Stimulated activated naive B cell treated with anti-CD40 and anti-IgM and Interleukin-4, amounts not matched to agents 10 μg/mL and 1 μg/mL and 100 μg/mL, for 72 hours (primary cell): ENCODE measurements at places on chromosomes 7 and 10.

GRCh38 chr7:157318015-157318706 is 18.6 kb upstream of the DNAJB6 start:
- peak; percentile 35 for DNase-seq

DNA sequence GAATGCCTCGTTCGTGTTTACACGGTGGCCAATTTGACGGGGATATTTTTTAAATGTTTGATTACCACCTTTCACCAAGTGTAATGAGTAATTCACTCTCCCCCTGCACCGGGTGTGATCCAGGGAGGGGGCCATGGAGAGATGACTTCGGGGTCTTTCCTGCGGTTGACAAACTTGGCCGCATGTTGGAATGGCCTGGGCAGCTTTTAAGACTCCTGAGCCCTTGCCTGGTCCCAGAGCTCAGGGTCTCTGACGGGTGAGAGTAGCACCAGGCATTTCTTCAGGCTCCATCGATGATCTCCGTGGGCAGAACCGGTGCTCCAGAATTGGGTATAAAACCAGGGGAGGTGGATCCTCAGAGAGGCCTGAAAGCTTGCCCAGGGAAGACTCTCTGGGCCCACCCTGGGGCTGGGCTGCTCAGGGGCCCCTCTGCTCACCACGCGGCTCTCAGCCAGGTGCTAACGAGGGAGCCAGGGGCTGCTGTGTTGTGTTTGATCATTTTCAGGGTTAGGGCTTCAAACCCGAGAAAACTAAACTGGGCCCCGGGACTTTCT is 882 bp downstream of the ZNF282 start:
- DNase-seq = peak; percentile 8

DNA sequence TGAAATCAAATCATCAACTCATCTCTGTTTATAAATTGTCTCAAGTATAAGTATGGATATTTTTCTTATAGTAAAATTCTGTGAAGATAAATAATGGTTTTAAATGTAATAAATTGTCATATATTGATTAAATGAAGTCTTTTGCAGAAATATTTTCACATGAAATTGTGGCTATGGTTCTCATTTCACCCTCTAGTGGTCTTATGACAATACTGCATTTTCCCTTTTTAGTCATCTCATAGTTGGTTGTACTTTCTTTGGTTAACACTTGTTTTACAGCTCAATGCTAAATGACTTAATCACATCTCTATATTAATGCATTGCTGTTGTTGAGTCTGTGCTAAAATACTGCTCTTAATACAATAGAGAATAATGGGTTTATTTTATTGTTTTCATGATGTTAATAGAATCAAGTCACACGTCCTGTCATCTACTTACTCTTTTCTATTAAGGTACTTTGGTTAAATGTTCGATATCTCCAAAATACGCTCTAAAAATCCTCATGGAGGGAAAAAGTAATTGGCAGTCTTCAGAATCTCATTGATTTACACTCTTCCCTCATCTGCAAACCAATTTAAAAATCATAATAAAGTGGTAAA is 38.0 kb upstream of the CACNA2D1 start:
- DNase-seq = no peak

DNA sequence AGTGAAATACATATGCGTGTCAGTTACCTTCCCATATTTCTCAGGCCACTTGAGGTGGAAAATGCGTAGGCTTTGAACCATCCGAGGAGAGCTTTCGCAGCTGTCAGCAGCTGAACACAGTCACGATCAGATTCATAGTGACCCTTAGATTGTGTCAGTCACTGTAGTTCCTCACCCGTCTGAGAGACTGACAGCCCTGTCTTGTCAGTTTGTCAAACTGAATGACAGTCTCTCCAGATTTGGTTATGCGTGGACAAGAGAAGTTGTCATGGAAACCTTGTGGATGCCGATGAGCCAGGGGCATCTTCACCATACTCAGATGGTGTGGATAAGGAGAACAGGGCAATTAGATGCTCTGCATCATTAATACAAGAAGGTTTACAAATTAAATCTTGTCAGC is 546.3 kb downstream of the TYW1 start:
- DNase-seq = no peak

DNA sequence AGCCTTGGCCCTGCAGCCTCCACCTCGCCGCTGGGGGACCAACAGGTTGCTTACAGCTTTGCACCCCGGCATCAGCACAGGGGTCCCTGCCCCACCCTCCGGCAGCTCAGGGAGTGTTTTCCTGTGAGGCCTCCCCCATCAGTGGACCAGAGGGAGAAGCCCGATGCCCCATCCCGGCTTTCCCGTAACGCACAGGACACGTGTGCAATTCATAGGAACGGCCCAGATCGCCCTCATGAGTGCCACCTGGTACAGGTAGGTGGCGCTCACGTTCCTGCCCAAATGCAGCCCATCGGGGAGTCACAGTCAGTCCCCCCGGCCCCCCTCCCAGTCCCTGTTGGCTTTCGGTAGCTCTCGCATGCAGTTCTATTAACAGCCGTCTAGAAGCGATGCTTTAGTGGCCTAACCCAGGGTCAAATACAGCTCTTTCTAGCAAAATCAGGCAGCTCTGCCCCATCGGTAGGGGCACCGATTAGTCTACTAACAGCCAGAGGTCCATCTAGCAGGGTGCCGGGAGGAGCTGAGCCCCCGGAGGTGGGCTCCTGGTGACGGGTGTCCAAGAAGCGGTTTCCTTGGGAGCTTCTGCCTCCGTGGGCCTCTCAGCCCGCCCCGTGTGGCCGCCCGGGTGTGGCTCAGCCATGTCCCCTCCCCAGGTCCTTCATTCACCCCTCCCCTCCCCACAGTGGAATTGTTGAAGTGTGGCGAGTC is 48.4 kb upstream of the GTF2IRD1 start:
- DNase-seq = no peak

DNA sequence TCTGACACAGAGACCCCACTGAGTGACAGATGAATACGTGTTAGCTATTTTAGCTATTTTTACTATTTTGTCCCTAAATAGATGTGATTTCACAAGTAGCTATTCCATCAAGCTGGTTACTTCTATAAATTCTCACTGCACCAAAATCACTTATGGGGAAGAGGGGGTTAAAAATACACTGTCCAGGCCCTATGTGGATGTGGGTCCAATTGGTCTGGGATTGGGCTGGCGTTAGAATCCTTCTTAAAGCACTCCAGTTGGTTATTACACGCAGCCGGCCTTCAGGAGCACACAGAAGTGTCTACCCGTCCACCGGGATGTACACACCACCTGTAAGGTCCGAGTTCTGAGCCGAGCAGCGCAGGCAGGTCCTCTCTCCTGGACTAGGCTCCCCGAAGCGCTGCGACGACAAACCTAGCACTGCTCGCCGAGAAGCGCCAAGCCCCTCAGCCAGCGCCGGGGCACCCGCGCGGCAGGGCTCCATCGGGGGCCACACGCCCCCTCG is 222.3 kb upstream of the MKLN1 start:
- DNase-seq = no peak

- no peak for DNase-seq
These were observed 26.0 kb downstream of the RBM17 start for GRCh38 chr10:6114805-6115341.

DNA sequence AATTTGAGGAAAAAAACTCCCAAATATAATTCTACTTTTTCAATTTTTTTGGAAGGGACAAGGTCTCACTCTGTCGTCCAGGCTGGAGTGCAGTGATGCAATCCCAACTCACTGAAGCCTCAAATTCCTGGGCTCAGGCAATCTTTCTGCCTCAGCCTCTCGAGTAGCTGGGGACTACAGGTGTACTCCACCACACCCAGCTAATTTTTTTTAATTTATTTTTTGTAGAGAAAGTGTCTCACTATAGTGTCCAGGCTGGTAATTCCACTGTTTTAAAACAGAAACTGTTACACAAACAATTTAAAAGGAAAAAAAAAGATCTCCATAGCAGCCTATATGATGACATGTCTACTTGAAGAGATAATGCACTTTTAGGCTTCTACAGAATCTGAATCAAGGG is 25.6 kb downstream of the EZH2 start:
- DNase-seq = no peak

GRCh38 chr10:111206521-111206920 is 129.7 kb downstream of the ADRA2A start:
- DNase-seq = no peak

- DNase-seq = no peak
These were observed 10.4 kb upstream of the RBAK start for GRCh38 chr7:5035276-5035675.

GRCh38 chr7:84042110-84042539 is 152.5 kb downstream of the SEMA3A start:
- DNase-seq = no peak

DNA sequence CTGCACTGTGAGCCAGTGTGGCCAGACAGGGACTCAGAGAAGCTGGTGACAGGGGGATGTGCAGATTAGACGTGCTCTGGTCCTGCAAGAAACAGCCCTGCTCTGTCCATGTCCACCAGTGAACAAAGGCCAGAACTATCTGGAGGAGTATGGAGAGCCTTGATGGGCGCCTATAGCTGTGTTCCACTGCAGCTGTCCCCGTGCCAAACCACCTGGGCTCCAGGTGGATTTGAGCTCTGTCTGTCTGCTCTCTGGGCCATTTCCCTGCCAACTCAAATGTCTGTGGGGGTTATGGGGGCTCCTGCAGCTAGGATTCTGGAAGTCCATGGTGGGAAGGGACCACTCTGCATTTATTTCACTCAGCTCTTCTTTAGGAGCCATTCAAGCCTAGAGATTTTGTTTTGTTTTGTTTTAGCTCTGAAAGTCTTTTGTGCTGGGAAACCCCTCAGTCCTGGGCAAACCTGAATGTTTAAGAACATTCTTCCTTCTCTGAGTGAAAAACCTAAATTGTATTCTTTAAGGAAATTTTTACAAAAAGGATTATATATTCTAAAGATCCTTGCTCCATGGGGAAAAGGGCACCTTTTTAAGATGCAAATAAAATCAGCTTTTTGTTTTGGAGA is 1039.5 kb upstream of the SORCS1 start:
- no peak for DNase-seq

- no peak for DNase-seq
These were observed 6.0 kb downstream of the PDGFA start for GRCh38 chr7:513521-514166.
